Nephron progenitor cell (in vitro differentiated cells): ENCODE measurements at places on chromosomes 6 and 20.

- H3K36me3 ChIP-seq: no peaks in the 10 kb centered on the region
- H3K4me3 ChIP-seq: no peak overlapping the region
- H3K4me1 ChIP-seq: no peaks in the 10 kb centered on the region
- H3K27me3 ChIP-seq: no peaks in the 10 kb centered on the region
Observed at GRCh38 chr6:77740380-77740779, 87.5 kb downstream of the MEI4 start.

DNA sequence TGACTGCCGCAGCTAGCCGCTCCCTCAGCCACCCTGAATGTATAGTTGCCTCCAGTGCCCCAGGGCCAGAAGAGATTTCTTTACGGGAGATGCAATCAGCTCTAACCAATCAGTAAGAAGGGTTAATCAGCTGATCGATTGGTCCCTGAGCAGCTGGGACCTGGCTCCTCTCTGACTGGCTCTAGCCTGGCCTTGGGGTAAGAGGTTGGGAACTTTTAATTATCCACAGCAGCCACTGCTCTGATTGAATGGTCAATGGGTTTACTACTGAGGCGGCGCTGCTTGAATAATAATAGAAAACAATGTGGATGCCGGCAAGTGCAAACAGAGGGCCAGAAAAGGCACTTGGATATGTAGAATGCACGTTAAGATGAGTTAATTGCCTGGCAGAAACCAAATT is 99.8 kb downstream of the TFAP2A start:
- no peak overlapping the region for H3K27ac ChIP-seq
- peaks cover 4% of the 10 kb centered on the region for H3K27me3 ChIP-seq
- peaks cover 54% of the 10 kb centered on the region for H3K4me1 ChIP-seq

DNA sequence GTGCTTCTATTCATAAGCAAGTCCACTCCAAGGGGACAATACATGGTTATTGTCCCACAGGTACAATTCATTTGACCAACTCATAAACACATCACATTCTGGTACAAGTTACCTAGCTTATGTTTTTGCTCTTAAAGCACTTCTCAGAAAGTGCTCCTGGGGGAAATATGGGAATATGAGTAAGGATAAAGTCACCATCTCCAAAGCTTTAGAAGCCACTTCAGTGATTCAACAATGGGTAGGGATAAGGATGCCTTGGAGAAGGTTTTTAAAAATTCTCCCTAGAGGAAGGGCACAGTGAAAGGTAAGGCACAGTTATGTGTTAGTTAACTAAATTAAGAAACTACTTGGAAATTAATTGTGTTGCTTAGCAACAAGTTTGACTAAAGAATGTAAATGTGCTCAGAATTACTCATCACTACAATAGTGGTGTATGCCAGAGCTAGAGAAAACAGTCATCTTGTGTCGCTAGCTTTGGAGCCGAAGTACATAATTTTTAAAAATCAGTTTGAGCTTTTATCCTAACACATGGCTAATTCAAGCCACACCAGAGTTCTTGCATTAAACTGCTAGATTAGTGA is 39.5 kb upstream of the LAMP5 start:
- DNase-seq: no peak
- peaks cover 5% of the 10 kb centered on the region for H3K4me1 ChIP-seq
- H3K27me3 ChIP-seq: no peaks in the 10 kb centered on the region
- no peak overlapping the region for H3K27ac ChIP-seq
- peaks cover 58% of the 10 kb centered on the region for H3K36me3 ChIP-seq

DNA sequence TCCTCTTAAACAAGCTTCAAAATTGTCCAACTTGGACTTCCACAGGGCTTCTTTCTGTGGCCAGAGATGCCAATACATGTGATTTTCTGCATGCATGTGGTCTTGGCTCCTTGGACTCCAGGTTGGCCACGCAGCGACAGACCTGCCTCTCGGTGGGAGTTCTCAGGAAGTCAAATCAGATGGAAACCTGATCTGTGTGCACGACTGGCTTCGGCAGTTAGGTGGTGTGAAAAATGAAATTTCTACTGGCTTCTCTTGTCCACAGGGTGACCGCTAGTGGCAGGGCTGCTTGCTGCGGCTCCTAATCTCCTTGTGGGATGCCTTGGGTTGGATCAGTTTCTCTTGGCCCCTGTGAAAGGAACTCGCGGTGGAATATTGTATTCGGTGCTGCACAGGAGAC is 57.3 kb downstream of the PHACTR3 start:
- no peak for DNase-seq
- peaks cover 2% of the 10 kb centered on the region for H3K27me3 ChIP-seq
- no peaks in the 10 kb centered on the region for H3K4me1 ChIP-seq

- H3K36me3 ChIP-seq: no peaks in the 10 kb centered on the region
- peaks cover 14% of the 10 kb centered on the region for H3K27me3 ChIP-seq
- H3K27ac ChIP-seq: no peak overlapping the region
- peaks cover 68% of the 10 kb centered on the region for H3K4me1 ChIP-seq
- DNase-seq: no peak
Observed at GRCh38 chr6:44269178-44269920, 901 bp upstream of the TMEM151B start.

GRCh38 chr20:58647796-58648501 is 3.1 kb upstream of the STX16 start:
- peaks cover 49% of the 10 kb centered on the region for H3K4me1 ChIP-seq
- no peaks in the 10 kb centered on the region for H3K36me3 ChIP-seq
- no peak for DNase-seq
- H3K27me3 ChIP-seq: peaks cover 29% of the 10 kb centered on the region
- H3K4me3 ChIP-seq: no peak overlapping the region

DNA sequence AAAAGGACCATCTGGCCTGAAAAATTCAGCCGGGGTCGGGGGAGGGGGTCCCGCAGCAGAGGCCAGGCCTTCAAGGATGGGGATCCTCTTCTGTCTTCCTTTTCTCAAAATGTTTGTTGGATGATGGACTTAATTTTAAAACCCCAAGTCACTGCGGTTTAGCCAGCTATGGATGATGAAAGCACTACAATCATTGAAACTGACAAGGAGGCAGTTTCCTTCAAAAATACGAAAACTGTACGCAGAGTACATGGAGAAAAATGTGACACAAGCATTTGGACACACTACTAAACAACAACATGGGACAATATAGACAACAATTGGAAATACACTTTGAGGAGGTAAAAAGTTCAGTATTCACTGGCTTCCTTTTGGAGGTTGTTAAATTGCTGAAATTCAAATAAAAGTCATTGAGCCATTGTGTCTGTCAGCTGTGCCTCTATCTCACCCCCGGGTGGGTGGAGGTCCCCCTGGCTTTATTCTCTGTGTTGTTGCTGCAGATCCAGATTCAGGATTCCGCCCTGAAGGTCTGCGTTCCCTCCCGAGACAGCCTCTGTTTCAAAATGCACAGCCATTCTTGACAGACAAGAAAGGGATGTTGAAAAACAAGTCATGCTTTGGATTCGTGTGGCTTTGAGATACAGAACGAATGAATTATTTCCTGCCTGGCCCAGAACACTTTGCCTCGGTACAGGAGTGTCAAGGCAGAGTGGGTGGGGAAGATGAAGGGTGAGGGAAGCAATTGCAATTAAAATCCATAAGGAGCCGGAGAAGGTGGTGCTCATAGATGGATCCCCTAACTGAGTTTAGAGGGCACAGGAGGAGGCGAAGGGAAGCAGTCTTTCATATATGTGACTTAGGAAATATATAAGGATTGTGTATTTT is 118.2 kb downstream of the TTLL2 start:
- H3K4me1 ChIP-seq: peaks cover 32% of the 10 kb centered on the region
- DNase-seq: no peak
- H3K4me3 ChIP-seq: no peak overlapping the region
- no peaks in the 10 kb centered on the region for H3K36me3 ChIP-seq

- no peak overlapping the region for H3K27ac ChIP-seq
- DNase-seq: no peak
- H3K4me3 ChIP-seq: no peak overlapping the region
Observed at GRCh38 chr6:157181649-157182048, 141.7 kb downstream of the TMEM242 start.

DNA sequence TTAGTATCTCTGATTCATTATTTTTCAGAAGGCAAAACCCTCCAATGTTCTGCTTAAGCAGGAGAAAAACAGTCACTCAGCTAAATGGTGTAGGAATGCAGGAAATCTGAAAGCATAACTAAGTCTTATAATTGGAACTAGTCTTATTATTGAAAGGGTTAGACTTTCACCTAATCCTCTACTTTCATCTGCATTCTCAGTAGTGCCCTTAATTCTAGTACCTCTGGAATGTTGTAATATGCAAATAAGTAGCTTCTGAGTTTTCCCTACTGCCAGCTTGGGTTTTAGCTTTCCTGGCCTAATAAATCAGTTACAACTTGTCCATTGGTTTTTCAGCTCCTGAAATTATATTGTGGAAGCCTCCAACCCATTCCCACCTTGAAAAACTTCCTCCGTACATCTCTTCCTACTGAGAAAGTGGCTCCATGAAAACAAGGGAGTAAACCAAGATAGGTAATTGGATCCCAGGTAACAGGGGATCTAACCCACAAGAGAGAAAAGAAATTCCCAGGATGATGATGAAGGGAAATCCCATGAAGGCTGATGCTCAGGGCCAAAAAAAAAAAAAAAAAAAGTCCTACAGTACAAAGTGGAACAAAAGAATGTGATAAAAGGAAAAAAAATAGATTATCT is 147.0 kb downstream of the TBC1D32 start:
- H3K4me3 ChIP-seq: no peak overlapping the region
- no peak for DNase-seq
- H3K27ac ChIP-seq: no peak overlapping the region
- no peaks in the 10 kb centered on the region for H3K36me3 ChIP-seq

- peaks cover 24% of the 10 kb centered on the region for H3K4me1 ChIP-seq
- H3K4me3 ChIP-seq: no peak overlapping the region
- no peaks in the 10 kb centered on the region for H3K27me3 ChIP-seq
- no peaks in the 10 kb centered on the region for H3K36me3 ChIP-seq
Observed at GRCh38 chr6:136563386-136564152, 13.3 kb upstream of the MAP7 start.

- no peak overlapping the region for H3K27ac ChIP-seq
- no peaks in the 10 kb centered on the region for H3K36me3 ChIP-seq
- H3K4me3 ChIP-seq: no peak overlapping the region
- H3K4me1 ChIP-seq: no peaks in the 10 kb centered on the region
Observed at GRCh38 chr20:17236766-17237165, 9.9 kb downstream of the PCSK2 start.

- no peak for DNase-seq
- no peaks in the 10 kb centered on the region for H3K36me3 ChIP-seq
- no peak overlapping the region for H3K4me3 ChIP-seq
- H3K27ac ChIP-seq: no peak overlapping the region
- peaks cover 10% of the 10 kb centered on the region for H3K4me1 ChIP-seq
Observed at GRCh38 chr6:53413326-53413725, 64.6 kb upstream of the ELOVL5 start.

DNA sequence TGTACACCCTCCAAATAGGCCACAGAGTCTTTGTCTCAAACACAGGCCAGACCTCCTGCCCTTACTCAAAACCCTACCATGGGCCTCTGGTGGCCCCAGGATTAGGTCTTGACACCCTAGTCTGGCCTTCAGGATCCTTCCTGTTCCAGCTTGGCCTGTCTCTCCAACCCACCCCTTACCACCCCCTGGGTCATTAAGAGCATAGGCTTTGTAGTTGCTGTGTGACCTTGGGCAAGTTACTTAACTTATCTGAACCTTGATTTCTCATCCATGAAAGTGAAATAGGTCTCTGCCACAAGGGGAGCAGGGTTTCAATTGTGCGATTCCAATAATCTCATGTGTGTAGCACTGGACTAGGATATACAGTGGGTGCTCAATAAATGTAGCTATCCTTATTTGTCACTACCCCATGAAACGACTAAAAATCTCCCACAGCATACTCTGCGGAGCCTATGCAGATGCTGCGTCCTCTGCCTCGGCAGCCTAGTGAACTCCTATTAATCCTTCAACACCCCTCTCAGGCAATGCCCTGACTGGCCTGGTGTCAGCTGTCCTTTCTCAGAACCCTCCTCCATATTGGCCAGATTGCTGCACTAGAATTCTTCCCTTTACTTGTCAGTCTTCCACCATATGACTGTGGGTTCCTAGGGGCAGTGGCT is 39.7 kb upstream of the NOL4L start:
- H3K36me3 ChIP-seq: no peaks in the 10 kb centered on the region
- H3K4me1 ChIP-seq: peaks cover 60% of the 10 kb centered on the region
- DNase-seq: no peak
- H3K4me3 ChIP-seq: no peak overlapping the region

GRCh38 chr6:170033666-170034065 is 257.2 kb downstream of the DLL1 start:
- H3K4me3 ChIP-seq: no peak overlapping the region
- H3K27ac ChIP-seq: no peak overlapping the region
- DNase-seq: no peak
- H3K36me3 ChIP-seq: peaks cover 9% of the 10 kb centered on the region

DNA sequence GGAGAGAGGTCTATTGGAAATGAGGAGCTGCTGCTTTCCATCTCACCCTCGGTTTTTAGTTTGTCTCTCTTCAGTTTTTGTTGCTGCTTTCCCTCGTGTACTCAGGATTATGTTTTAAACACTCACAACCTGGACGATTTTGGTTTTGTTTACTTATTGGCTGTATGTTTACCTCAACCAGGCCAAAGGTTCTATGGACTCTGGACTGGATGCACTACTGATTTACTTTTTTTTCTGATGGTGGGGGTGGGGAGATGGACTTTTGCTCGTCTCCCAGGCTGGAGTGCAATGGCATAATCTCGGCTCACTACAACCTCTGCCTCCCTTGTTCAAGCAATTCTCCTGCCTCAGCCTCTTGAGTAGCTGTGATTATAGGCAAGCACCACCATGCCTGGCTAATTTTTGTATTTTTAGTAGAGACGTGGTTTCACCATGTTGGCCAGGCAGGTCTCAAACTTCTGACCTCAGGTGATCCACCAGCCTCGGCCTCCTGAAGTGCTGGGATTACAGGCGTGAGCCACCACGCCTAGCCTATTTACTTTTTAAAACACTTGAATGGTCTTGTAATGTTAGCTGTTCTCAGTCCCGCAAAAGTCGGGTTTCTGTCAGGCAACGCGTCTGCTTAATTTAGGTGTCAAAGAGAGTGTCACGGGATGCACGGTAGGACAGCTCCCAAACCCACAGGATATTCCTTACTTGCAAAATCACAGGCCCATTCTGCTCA is 148.2 kb upstream of the RIPOR2 start:
- H3K4me3 ChIP-seq: no peak overlapping the region
- no peaks in the 10 kb centered on the region for H3K36me3 ChIP-seq
- DNase-seq: no peak

DNA sequence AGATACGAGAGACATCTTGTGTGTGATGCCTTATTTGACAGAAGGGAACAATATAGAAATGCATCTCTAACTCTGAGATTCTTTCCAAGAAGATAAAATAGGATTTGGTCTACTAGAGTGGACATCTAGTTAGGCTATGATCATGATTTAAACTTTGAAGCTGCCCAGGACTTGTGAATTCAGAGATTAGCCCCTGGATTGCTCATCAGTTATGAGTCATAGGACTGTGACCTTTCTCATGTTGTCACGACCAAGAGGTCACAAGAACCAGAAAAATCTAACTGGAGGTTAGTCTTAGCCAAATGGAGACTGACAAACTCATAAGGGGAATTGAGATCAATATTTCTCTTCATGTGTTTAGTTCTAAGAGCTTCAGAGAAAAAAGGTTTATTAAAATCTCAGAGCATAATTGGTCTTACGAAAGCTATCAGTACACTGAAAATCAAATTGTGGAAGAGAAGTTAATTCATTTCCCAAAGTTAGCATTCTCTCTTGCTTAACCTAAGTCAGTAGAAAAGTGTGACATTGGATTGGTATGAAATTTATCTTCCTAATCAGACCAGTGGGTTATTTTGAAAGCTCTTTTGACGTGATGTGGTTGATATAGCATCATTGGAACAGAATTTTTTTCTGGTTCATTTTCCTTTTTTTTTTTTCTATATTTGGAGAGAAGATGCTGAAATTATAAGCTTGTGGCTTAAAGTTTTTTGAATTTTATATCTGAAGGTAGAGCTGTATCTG is 245.7 kb downstream of the RNF144B start:
- H3K27me3 ChIP-seq: peaks cover 9% of the 10 kb centered on the region
- H3K4me3 ChIP-seq: no peak overlapping the region
- no peak for DNase-seq
